Caco-2 (cell line): ENCODE measurements at places on chromosomes 2 and 18.

DNA sequence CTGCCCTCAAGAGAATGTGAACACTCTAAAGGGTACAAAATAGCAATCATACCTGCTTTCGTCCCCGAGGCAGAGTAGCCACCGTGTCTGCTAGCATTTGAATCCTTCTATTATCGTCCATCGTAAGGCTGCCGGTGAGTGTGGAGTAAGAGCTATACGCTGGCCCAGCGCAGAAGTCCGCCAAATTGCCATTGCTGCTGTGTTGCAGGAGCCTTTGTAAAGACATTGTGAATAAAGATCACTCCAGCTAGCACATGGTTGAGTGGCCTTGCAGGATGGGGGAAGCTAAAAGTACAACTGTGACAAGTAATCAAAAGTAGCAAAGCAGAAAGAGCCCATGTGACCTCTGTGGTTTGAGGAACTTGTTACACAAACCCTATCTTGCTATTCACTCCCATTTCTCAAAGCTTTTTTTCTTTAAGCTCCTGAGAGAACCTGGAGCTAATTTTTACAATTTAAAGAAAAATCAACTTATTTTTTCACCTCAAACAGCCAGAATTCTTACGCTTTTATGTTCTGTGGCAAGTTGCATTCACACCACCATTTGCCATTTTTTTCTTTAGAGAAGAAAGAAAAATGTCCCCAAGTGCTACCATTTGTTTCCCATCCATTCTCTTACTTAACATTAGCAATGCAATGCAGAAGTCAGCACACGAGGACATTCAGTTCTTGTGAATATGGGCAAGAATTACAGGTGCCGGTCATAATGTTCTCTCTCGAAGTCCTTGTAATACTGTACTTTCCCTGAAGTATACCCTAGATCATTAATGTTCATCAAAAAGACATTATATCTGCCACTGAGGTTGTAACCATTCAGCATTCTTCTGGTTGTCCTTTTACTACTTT, at the start of gene CYTIP:
Gene CYTIP (minus strand): TSS at position 295 of the 846 bp plus-strand sequence. CDS start 69 bp downstream, at position 226.
- no peak for DNase-seq

DNA sequence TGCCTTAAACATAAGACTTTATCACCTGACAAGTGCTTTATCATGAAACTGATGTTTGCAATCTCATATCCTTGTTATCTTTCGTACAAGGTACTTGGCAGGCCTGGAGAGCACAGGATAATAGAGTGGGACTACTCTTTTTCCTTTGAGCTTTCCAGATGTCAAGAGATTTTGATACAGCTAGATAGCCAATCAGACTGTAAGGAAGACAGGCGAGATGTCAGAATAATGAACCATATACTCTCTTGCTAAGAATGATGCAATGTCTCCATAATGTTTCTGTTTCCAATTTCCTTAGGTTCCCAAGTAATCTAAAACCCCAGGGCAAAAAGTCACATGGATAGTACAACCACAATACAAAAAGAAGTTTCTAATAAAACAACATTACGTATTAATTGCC, 313.1 kb downstream of the PDE11A start:
- no peak for DNase-seq

DNA sequence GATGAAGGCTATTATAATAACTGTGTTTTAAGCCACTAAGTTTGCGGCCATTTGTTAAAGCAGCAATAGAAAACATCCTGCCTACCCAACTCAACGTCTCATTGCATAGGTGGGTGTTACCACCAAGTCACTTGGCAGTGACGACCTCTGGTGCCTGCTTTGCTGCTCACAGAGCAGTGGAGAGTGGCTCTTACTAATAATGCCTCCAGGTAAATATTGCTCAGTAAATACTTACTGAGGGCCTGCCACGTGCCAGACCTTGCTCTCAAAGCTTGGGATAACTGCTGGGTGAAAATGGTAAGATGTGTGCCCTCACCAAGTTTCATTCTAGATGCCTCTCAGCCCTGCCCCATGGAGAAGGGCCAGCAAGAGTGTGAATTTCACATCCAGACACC, 27.7 kb downstream of the ITGA6 start:
- no peak for DNase-seq

GRCh38 chr2:149004836-149005235, 33.7 kb upstream of the LYPD6B start:
- no peak for DNase-seq

GRCh38 chr2:155033652-155034051, 335.2 kb downstream of the KCNJ3 start:
- DNase-seq = no peak

- no peak for DNase-seq
Observed at GRCh38 chr2:233490831-233491230, 75.8 kb downstream of the USP40 start.

- peak; percentile 79 for DNase-seq
Observed at GRCh38 chr2:69781321-69782248, 39.7 kb downstream of the ANXA4 start.

DNA sequence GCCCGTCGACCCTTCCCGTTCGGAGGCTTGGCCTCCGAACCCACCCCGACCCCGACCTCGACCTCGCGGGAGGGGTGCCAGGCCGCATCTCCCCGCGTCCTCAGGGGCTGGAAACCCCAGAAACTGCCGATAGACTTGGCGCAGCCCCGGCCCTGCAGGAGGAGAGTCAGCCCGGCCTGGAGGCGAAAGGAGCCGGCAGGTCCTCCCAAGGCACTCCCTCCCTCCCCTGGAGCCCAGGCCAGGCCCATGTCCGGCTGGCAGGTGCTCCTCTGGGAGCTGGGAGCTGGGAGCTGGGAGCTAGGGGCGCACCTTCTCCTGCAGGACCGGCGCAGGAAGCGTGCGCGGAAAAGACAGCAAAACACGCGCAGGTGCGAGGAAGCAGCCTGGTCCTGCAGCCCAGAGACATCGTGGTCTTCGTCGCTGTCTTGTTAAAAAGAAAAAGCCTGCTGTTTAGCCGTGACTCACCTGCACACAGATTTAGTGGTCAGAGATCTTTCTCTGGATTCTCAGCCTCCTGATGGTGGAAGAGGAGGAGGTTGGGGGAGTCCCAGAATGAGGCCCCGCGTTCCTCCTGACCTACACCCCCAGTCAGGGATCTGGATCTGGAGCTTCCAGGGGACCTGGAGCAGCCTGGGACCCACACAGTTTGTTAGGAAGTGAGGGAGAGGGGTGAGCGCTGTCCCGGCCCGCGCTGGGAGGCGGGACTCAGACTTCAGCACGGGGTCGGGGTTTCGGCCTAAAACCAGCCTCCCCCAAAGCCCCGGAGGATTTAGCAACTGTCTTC, 660 bp upstream of the MBP start:
- no peak for DNase-seq

GRCh38 chr2:146207901-146208300, 1636.9 kb upstream of the ACVR2A start:
- DNase-seq = no peak
